ENCODE measurements at places on chromosomes 7 and 10.
A peak's percentile ranks its signal among the peaks of the same experiment; 100 is the strongest.

- no peak for DNase-seq
Measured at GRCh38 chr10:4219901-4220300, 434.9 kb upstream of the KLF6 start.

DNA sequence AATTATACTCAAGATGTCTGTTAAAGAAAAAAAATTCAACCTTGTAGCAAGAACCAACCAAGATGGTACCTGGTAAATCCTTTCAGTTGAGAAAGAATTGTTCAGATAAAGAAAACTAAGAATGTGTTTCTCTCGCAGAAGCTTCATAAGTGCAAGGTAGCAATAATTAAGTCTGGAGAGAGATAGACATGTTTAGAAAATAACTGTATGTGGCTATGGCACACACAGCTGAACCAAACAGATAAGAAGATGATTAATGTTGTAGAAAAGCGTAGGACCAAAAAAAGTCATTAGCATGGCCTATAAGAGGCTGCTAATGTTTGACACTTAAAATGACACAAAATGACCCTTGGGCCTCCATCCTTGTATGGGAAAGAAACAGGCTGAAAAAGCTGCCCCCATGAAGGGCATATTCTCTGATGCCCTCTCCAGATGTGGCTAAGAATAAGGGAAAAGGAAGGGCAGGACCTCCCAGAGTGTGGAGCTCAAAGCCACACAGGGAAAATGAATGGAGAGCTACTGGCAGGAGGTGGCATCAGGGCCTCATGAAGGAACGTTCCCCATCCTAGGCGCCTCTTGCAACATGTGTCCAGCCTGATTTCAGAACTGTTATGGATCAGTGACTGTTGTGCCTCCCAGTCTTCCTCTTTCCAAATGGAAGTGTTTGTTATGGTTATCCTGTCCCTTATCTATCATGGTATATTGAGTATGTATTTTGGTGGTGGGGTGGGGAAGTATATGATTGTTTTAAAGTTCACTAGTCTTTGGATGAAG lies 30.7 kb downstream of the TLL2 start:
- no peak for DNase-seq

- DNase-seq, result peak; percentile 92
Measured at GRCh38 chr7:139734395-139734794, 43.4 kb downstream of the HIPK2 start.

DNA sequence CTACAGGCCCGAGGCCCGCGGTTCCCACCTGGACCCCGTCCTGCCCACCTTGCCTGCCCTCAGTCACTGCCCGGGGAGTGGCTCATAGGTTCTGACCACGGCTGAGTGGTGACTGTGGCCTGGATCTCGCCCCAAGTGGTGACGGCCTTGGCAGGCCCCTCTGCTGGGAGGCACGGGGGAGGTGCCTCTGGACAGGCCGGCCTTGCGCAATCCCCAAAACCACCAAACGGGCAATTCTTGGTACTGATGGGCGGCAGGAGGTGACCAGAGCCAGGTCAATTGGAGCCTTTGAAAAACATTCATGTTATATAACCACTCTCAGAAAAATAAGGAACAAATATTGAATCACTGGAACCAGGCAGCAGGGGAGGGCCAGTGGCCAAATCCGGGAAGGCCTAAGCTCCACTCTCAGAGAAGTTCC lies 83.4 kb downstream of the PRKAG2 start:
- peak; percentile 46 for DNase-seq

GRCh38 chr7:159141660-159142059 lies 3.0 kb downstream of the VIPR2 start:
- no peak for DNase-seq

GRCh38 chr10:17247210-17247609 lies 19.2 kb downstream of the VIM start:
- no peak for DNase-seq

DNA sequence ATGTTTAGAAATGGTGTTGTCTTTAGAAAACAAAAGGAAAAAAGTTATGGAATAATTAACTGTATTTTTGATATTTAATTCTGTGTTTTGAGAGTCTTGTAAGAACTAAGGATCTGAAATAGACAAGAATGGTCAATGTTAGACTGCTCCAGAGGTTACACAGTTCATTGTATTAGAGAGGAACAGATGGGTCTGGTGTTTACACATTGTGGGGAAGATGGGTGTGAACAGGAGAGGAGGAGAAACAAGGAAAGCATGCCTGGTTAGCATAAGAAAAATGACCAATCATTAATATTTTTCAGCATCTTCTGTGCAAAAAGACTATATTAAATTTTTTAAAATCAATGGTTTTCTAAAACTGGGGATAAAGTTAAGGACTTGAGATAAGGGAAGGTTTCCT lies 11.9 kb downstream of the MEOX2 start:
- DNase-seq, result no peak

DNA sequence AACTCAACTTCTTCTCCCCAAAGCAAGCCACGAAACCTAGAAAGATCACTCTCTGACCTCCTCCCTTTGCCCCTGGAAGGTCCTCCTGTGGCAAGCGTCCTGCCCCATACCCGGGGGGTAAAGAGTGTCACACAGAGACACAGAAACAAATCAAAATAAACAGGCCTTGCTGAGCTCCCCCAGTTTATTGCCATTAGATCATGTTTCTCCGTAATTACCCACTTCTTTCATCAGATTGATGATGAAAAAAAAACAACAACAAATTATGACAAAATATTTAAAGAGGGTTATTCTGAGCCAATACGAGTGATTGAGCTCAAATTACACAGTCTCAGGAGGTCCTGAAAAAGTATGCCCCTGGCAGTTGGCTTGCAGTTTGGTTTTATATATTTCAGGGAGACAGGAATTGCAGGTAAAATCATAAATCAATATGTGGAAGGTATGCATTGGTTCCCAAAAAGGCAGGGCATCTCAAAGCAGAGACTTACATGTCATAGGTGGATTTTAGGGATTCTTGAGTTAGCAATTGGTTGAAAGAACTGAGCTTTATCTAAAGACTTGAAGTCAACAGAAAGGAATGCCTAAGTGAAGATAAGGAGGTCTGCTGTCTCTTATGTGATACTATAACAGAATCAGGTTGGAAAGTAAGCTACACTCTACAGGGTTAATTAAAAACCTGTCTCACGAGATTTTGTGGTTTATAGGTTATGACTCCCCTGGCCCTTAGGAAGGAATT lies 86.2 kb downstream of the APBB1IP start:
- peak; percentile 49 for DNase-seq

- DNase-seq, result no peak
Measured at GRCh38 chr7:77862691-77863090, 64.1 kb downstream of the PHTF2 start.

DNA sequence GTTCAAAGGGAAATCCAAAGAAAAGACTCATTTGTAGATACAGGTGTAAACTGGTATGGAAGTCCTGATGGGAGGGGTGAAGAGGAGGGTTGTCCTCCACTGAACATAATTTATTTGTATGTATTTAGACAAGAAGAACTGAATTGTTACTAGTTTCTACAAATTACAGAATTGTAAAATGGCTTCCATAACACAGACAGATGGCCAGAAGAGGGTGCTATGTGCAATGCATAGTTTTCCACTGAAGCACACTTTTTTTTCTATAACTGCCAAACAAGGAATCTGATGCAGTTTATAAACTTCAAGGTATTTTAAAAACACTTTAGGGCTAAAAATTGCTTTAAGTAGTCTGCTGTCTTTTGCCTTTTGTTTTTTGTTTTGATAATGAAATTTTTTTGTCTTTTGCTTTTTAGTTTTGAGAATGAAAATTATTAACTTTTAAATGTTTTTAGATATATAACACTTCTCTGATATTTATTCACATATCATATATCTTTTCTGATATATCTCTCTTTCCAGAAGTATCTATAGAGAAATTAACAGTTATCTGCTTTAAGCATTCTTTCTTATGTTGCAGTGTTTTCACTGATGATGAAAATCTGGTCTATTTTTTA lies 58.5 kb downstream of the PHYHIPL start:
- peak; percentile 25 for DNase-seq

DNA sequence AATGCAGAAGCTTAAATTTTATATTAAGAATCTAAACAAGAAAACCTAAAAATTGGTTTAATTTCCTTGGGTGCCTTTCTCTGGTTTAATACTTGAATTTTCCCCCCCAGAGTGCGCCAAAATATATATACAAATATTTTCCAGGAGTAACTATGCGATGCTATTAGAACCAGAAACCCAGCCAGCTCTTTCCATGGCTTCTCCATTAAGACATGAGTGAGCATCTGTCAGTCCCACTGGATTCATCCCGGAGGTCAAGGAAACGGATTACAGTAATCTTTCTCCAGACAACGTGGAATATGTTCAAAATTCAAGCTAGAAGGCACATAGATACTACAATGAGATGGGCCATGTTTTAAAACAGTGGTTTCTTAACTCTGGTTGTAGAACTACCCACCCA lies 148.8 kb downstream of the TAX1BP1 start:
- no peak for DNase-seq

DNA sequence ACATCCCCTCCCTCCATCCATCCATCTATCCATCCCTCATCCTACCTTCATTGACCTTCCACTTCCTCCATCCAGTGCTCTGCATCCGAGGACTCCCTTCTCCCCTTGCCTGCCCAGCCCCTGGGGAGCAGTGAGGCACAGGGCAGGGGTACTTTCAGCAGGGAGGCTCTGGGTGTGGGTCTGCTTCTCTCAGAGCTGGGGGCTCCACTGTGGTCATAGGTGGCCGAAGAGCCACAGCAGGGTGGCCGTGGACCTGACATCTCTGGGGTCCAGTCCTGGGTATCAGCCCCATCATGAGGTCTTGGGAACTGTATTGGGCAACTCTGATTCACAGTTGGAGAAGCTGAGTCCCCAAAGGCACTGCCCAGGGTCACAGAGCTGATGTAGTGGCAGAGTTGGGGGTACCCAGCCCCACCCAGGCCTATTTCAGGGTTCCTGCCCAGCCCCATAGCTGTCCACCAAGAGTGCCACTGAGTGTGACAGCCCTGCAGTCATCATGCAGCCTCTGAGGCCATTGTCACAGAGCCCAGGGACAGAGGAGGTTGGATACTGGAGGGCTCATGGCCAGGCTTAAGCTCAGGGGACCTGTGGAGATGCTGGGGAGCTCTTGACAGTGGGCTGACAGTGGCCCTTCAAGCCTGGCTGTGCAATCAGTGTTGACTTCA lies 35.3 kb upstream of the DPYSL4 start:
- DNase-seq, result no peak

DNA sequence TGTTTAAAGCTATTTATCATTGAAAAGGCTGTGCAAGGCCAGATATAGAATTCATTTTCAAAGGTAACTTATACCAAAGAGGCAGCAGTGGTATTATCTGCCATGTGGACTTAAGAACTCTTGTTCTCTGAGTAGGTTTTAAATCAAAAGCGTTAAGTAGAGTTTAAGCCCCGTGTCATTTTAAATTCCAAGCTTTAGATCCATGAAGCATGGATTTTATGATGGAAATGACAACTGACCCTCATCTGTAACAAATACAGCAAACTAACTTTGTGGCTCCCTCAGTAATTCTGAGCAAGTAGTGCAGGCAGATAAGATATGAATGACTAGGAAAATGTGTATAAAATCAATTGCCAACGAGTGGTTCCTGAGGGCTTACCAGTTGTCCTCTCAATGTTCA lies 247.0 kb downstream of the WDR11 start:
- no peak for DNase-seq

- DNase-seq, result no peak
Measured at GRCh38 chr7:46206476-46207060, 285.5 kb upstream of the IGFBP3 start.

DNA sequence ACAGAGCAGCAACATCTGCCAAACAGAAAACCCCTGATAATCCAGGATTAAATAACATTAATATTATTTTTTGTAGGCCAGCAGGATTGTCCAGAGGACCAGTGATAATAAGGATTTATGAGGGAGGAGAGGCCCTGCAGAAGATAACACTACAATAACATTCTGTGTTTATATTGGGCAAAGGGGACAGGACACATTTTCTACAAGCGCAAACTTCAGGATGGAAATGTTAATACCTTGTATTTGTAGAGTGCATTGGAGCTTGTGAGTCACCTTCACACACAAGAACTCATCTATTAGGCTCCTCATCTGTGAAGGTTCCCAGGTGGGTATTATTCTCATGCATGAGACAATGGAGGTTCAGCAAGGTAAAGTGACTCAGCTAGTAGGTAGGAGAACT lies 51.0 kb downstream of the BAMBI start:
- no peak for DNase-seq
